ENCODE measurements at places on chromosomes 11 and 22.

GRCh38 chr11:78748918-78749690 lies 174.4 kb upstream of the NARS2 start:
- DNase-seq: no peak

GRCh38 chr11:87440076-87440770 lies 402.5 kb downstream of the TMEM135 start:
- DNase-seq: no peak

GRCh38 chr22:33897448-33897835 lies 22.8 kb downstream of the LARGE1 start:
- DNase-seq: no peak

DNA sequence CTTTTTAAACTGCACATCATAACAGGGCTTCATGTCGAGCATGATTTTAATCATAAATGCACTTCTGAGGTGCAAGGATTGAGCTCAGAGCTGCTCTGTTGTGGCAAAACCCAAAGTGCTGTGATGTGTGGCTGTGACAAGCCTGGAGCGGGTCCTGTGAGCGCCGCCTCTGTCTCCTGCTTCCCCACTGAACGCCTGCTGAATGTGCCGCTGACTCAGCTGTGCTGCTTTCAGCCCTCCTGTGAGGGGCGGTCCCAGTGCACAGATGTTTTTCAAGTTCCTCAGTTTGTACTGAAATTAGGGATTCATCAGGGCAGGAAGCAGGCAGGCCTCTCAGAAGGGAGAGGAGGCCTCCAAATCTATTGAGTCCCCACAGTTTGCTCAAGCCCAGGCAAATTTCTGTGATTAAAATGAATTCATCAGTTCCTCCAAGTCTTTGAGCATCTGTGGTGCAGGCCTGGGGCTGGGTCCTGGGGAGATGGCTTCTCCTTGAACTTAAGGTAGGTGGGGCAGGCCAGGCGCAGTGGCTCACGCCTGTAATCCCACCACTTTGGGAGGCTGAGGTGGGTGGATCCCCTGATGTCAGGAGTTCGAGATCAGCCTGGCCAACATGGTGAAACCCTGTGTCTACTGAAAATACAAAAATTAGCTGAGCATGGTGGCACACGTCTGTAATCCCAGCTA lies 3.0 kb upstream of the GTSE1 start:
- no peak for DNase-seq

DNA sequence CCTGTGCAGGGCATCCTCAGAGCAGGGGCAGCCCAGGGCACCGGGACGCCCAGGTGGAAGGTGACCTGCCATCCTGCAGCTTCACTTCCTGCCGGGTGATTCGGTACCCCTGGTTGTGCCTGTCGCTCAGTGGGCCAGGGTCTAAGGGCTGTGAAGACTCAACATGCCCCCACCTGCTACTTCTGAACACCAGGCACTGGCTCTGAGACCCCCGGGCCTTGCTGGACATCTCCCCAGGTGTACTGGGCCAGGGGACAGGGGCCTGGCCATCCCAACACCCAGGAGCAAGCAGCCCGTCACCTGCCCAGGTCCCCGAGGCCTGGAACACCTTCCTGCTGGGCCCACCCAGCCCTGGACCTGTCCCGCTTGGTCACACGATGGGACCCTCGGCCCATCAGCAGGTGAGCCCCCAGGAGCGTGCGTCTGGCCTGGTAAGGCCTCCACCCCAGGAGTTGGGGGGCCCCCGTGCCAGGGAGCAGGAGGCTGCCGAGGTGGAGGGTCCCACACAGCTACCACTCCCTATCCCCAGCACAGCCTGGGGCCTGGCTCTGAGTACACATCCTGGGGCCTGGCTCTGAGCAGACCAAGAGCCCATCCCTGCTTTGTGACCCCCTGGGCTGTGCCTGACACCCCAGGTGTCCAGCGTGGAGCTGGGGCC lies 3.9 kb upstream of the MUC5B start:
- no peak for DNase-seq

DNA sequence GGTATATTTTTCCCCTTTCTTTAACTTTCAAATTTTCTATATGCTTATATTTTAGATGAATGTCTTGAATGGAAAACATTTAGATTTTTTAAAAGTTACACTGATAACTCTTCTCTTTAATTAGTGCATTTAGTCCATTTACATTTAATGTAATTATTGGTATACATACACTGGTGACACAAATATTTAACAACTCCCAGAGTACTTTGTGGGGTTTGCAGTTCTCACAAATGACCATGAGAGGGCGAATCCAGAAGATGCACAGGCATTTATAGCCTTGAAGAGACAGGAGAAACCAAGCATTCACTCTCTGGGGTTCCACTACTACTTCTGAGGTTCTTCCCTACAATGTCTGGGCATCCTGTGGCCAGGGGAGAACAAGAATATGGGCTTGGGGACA lies 125.1 kb downstream of the TIMP3 start:
- DNase-seq: no peak
